ENCODE measurements at places on chromosomes 1 and 21.

- no peak for DNase-seq
These were observed 3.4 kb upstream of the GRIK3 start for GRCh38 chr1:37037690-37038089.

GRCh38 chr1:198007687-198008607 lies 90.8 kb downstream of the LHX9 start:
- no peak for DNase-seq

- DNase-seq: no peak
These were observed 51.7 kb upstream of the SOD1 start for GRCh38 chr21:31607791-31608190.

GRCh38 chr1:101003012-101003650 lies 22.5 kb downstream of the DPH5 start:
- DNase-seq: no peak

DNA sequence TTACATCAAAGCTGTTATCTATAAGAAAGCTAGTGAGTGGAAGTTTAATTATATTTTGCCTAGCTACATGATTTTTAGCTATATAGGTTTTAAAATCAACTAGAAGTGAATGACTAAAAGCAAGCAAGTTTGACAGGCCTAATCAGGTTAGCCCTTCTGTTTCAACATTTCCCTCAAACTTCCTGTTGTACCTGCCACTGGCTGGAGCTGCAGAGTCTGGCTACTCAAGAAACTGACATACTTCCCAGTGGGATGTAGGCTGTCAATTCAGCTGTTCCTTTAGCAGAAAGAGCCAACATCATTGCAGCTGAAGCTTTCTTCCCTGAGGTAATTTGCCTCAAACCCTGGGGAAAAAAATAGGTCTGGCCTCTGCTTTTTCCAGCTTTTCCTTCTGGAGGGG lies 87.1 kb upstream of the TNR start:
- no peak for DNase-seq
